ENCODE measurements at places on chromosomes 16 and 17.

DNA sequence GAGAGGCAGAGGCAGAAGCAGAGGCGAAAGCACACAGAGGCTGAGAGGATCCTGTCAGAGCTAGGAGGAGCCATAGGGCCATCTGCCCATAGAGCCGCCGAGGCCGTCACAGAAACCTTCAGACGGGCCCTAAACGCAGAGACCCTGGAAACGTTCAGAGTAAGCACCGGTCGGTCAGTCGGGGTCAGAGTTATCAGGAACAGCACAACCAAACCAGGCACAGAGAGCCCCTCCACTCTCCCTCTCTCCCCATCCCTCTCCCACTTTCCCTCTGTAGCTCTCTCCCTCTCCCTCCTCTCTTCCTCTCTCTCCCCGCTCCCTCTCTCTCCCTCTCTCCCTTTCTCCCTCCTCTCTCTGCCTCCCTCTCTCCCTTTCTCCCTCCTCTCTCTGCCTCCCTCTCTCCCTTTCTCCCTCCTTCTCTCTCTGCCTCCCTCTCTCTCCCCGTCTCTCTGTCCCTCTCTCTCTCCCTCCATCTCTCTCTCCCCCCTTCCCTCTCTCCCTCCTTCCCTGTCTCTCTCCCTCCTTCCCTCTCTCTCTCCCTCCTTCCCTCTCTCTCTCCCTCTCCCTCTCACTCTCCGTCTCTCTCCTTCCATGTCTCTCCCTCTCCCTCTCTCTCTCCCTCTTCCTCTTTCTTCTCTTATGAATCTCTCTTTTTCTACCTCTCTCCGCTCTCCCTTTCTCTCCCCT lies 138.9 kb downstream of the C16orf95 start:
- no peak for DNase-seq

DNA sequence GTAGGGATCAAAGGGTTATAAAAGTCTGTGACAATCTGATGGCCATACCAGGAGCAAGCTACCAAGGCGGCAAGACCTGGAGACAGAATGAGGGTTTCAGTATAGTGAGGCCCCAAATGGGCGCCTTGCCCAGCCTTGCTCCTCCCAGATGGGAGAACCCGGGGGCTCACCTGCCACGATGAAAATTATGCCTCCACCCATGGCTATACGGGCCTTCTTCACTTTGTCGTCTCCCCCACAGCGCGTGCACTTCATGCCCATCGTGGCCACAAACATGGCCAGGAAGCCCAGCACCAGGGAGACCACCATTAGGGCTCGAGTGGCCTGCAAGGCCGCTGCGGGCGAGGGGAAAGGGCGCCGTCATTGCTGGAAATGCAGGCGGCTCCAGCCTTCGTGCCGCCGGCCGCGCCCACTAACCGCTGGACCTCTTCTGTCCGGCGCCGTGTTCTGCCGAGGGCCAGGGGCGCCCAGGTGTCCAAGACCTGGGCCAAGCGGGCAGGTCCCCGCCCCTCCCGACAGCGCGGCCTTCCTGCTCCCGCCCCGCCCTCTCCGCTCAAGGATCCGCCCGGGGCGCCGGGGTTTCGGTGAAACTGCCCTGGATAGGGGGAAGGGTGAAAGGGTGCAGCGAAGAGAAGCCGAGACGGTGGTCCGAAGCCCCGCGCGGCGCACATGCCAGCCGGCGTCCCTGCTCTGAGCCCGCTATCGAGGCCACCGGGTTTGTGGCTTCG lies 1.5 kb downstream of the CLDN7 start:
- DNase-seq: peak; percentile 50

DNA sequence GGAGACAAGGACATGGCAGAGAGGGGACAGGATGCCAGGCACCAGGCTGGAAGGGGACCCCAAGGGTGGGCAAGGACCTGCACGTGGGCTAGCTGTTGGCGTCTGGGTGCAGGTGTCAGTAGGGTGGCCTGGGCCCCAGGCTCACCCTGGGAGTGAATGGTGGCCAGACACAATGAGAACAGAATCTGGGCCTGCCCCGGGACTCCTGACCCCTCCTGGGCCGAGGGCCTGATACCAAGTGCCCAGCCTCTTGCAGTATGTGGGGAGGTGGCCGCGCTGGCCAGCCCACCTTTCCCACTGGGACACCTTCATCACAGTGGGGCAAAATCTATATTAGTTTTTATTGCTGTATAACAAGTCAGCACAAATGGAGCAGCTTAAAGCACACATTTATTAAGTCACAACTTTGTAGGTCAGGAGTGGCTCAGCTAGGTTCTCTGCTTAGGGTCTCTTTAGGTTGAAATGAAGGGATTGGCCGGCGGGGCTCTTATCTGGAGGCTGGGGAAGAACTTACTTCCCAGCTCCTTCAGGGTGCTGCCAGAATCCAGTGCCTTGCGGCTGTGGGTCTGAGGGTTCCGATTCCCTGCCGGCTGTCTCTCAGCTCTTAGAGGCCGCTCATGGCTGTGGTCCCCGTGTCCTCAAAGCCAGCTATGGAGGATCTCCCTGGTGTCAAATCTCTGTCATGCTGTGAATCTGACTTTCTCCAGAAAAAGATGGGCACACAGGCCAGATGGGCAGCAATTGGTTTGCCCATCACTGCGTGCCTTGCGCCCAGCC lies 3.6 kb downstream of the PRSS33 start:
- DNase-seq: no peak

- DNase-seq: no peak
Measured at GRCh38 chr17:68780596-68780995, 174.6 kb downstream of the ABCA8 start.

DNA sequence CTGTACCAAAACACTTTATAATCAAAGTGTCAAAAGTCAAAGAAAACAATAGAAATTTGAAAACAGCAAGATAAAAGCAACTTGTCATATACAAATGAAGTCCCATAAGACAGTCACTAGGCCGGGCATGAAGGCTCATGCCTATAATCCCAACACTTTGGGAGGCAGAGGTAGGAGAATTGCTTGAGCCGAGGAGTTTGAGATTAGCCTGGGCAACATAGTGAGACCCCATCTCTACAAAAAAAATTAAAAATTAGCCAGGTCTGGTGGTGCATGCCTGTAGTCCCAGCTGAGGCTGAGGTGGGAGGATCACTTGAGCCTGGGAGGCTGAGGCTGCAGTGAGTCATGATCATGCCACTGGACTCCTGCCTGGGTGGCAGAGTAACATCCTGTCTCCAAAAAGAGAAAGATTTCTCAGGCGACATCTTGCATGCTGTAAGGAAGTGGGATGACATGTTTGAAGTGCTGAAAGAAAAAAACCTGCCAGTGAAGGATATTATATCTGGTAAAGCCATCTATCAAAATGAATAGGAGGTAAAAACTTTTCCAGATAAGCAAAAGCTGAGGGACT lies 98.7 kb upstream of the NACA2 start:
- no peak for DNase-seq
